ENCODE measurements at places on chromosomes 6 and 20.

GRCh38 chr6:71537717-71538116 is 249.1 kb downstream of the OGFRL1 start:
- no peak for DNase-seq

DNA sequence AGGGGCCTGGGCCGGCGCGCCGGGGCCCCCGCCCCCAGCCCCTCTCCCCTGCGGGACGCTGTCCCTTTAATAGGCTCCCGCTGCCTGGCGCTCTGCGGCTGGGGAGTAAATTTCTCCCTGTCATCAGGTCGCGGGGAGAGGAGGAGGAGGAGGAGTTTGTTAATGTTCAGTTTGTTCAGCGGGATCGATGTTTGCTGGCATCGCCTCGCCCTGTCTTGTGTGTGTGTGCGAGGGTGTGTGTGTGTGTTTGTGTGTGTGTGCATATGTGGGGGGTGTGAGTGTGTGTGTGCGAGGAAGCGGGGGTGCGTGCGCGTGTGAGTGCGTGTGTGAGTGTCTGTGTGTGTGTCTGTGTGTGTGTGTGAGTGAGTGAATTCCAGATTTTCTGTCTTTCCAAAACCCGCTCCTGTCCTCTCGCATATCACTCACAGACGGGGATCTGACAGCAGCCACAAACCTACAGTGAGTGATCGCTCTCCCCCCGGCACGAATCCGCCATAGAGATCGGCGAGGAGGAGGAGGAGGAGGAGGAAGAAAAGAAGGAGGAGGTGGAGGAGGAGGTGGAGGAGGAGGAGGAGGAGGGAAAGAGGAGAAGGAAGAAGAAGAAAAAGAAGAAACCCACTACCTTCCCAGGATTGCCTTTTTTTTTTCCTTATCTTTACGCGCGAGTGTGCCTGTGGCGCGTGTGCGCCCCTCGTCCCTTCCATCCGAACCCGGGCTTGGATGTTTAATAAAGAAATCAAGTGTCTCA is at the start of gene TSHZ2:
Gene TSHZ2 (plus strand): TSS at position 169 of the 748 bp plus-strand sequence. CDS start 936 bp downstream, outside the sequence.
- peak; percentile 83 for DNase-seq

GRCh38 chr6:63764318-63764916 is 128.8 kb downstream of the PHF3 start:
- peak; percentile 54 for DNase-seq

DNA sequence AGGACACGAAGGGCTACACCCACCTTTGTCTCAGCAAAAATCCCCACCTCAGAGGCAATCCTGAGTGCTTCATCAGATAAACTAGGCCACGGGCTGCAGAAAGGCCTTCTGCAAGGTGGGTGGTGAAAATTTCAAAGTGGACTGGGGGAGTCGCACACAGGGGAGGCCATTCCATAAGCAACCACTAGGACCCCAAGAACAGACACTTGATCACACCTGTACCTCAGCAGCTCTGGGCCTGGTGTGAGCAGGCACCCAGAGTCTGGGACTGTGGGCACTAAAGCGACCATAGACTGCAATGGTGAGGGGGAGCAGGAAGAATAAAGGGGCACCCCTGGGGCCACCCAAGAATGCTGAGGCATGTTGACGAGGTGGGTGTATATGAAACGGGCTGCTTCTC is 52.6 kb downstream of the SERAC1 start:
- DNase-seq: no peak

DNA sequence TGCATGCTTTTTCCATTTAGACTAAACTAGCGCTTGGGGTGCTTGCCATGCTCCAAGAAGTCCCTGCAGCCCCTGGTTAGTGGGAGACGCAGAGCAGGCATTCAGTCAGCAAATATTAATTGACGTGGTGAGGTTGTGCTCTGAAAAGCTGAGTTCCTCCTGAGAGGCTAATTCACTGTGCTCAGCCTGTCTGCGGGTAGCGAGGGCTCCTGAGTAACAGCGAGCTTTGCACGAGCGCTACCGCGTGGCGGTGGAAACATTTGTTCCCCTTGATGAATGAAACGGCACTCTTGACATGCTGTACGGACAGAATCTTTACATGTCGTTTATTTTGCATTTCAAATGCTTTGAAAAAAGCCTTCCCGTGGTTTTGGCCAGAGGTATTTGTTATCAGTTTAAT is 170.6 kb upstream of the AGPAT4 start:
- peak; percentile 36 for DNase-seq

DNA sequence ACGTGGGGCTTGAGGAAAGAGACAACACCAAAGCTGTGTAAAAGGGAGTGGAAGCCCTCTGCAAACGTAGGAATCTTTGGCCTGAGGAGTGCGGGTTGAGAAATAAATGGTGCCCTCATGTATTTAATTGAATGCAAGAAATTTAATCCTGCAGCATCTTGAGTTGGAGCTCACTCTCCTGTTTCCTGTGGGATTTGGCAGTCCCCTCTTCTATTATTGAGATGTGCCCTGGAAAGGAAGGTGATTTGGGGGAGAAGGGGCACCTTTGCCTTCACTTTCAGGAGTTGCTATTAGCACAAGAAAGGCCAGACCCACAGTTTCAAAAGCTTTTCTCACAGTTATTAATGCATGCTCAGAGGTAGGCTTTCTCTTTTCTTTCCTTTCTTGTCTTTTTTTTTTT is 201.4 kb upstream of the HDDC2 start:
- DNase-seq: no peak

DNA sequence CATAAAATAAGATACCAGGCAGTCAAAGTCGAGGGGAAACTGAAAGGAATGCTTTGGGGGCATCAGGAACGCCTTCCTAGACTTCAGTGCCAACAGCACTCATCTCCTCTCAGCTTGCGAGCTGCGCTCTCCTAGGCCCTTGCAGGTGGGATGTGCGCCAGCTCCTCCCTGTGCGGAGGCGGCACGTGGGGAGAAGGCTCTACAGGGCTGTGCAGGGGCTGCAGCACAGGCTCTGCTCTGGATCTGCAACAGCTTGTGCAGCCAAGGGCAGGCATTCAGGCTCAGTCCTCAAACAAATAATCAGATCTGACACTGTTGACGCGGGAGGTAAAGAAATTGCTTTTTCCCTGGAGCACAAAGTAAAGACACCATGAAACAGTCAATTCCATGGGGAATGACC is 144.8 kb downstream of the TTLL2 start:
- no peak for DNase-seq

DNA sequence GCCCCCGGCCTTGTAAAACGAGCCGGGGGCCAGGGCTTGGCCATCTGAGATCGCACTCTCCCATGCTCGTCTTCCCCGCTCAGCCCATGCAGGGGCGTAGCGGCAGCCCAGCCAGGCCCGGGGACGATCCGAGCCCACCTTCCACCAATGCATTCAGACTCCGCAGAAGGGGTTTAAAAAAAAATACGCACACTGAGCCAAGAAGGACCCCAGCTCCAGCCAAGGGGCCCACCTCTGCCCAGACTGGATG is 320 bp downstream of the GSTA4 start:
- peak; percentile 88 for DNase-seq

GRCh38 chr6:92495242-92495641 is 924.1 kb downstream of the EPHA7 start:
- DNase-seq: no peak

- no peak for DNase-seq
Measured at GRCh38 chr6:166008441-166009369, 158.9 kb downstream of the TBXT start.

DNA sequence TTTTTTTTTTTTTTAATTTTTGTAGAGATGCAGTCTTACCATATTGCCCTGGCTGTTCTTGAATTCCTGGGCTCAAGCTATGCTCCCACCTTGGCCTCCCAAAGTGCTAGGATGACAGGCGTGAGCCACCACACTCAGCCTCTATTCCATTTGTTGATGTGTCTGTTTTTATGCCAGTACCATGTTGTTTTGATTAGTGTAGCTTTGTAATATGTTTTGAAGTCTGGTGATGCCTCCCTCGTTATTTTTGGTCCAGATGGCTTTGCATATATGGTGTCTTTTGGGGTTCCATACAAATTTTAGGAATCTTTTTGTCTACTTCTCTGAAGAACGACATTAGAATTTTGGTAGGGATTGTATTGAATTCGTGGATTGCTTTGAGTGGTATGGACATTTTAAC is 193.2 kb downstream of the ADGB start:
- no peak for DNase-seq

- peak; percentile 92 for DNase-seq
Measured at GRCh38 chr6:43608310-43608763, 20.7 kb downstream of the GTPBP2 start.

DNA sequence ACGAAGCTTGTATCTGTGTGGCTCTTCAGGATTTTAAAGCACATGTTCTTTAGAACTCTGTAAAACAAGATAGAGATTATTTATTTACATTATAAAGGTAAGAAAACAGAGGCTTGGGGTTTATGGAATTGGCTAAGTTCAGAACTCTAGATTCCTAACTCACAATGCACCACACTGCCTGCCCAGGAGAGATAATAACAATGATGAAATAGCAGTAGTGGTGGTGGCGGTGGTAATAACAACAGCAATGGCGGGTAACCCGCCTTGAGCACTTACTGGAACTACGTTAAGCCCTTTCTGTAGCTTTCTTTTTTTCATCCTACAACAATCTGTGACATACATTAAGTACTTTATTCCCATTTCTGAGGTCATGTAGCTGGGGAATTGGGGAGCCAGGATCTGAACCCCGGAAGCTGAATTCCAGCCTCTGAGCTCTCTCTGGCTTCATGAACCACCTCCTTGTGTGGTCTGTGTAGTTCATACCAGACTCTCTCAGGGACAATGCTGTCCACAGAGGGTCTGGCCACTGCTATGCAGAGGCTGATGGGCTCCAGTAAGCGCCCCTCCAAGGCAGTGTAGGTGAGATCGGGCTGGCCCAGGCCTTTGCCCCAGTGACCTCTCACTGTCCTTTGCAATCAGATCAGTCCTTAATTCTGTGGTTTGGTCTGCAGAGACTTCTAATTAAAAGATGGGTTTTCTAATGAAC is 260.9 kb downstream of the SLC24A3 start:
- no peak for DNase-seq

DNA sequence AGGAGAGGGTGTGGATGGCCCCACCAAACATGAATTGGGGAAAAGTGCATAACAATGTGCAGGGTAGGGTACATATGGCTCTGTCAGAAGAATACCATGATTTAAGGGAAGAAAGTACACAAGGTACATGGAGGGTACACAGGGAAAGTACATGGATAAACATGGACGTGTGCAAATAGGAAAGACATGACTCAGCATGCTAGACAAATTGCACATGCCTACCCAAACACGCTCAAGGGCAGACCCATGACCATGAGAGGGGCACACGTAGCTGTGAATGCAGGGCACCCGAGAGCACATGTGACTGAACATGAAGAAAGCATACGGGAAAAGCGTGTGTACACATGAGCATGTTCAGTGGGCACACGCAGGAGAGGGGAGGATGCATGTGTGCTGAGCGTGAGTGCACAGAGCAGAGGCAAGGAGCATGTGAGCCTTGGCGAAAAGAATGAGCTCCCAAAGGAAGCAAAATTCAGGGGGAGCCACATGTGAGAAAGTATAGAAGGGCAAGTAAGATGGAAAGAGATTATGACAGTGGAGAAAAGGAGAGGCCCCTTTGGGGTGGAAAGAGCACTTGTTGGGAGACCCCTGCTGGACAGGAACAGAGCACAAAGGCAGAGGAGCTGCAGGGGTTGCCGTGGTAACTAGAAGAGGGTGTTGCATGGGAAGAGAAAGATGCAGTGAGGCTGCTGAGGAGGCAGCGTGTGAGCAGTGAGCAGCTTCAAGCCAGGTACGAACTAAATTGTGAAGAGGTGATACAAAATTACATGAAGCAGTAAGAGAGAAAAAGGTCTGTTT is 17.8 kb downstream of the OR2H2 start:
- DNase-seq: peak; percentile 53

DNA sequence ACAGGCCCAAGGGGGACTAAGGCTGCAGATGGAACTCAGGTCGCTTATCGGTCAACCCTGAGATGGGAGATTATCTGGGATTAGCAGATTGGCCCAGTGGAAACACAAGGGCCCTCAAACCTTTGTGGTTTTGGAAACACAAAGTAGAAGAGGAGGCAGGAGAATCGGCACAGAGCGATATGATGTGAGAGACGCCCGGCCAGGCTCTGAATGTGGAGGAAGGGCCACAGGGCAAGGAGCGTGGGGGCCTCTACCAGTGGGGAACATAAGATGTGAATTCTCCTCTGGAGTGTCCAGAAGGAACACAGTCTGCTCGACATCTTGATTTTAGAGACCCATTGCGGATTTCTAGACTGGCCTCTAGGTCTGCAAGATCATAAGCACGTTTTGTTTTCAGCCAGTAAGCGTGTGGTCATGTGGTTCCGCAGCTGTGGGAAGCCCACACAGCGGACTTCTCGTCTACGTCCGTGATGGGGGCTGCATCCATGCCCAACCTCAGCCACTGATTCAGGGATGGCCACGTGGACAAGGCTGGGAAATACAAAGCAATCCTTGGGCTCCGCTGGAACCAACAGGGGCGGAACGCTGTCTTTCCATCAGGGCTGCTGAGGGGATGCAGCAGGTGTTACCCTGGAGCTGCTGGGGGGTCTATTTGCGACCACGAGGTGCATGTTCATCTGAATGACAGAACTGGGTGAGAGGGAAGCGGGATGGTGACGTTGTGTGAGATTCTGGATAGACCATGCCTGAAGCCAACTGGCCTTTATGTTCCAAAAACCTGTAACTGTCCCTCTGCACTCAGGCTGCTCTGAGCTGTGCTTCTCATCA is 127.6 kb upstream of the PMEPA1 start:
- DNase-seq: peak; percentile 94

DNA sequence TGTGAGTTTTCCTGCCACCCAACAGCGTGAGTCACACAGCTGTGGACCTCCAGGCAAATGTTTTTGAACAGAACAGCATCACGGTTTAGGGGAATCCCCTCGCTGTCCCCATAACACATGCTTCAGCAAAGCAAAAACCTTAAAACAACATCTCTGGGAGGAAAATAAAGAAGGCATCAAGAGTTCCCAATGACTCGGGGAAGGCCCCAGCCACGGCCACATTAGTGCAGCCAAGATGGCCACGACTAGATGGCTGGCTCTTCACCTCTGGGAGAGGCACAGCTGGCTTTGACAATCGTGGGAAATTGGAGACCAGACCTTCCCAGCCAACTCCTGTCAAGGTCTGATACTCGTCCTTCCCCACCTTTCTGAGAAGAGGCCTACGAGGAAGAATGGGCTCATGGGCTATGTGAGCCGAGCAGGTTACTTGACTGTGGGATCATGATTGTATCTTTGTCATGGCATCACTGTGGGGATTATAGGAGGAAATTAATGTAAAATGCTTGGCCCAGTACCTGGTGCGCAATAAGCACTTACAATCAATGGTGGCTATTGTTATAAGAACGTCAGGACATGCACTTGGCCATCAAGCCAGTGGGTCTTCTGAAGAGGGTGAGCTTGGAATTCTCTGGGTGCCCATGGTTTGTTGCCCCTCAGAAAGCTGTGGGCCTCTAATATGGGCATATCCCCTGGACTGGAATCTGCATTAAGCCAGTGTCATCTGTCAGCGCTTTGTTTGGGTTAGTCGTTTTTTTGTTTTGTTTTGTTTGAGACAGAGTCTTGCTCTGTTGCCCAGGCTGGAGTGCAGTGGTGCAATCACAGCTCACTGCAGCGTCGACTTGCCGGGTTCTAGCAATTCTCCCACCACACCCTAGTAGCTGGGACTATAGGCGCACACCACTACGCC is 43.6 kb downstream of the FGD2 start:
- no peak for DNase-seq

GRCh38 chr6:167826896-167827582 is at the start of gene AFDN:
TSS of gene AFDN (plus strand) at chr6:167826911. CDS start at chr6:167827133, 222 bp downstream.
- DNase-seq: no peak

- no peak for DNase-seq
Measured at GRCh38 chr6:125959041-125959440, 2.5 kb downstream of the HINT3 start.

Measured in NCI-H82 (cell line).